ENCODE measurements at places on chromosomes 12 and 14.

DNA sequence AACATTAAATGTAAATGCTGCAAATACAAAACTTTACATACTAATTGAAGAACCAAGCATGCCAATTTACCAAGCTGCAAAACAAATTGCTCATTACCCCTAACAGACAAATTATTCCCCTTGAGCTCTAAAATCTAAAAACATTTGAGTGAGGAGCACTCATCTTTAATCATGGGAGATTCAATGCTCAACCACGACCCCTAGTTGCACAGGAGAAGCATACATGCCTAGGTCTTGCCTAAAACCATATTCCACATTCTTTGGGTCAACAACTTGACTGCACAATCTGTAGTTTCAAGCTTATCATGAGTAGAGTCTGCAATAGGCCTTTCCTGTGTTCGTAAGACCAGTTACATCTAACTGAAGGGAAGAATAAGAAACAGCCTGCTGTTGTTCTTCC, 69.7 kb downstream of the MGAT4C start:
- DNase-seq, result no peak

- DNase-seq, result no peak
Measured at GRCh38 chr14:55980970-55981369, 137.2 kb upstream of the PELI2 start.

DNA sequence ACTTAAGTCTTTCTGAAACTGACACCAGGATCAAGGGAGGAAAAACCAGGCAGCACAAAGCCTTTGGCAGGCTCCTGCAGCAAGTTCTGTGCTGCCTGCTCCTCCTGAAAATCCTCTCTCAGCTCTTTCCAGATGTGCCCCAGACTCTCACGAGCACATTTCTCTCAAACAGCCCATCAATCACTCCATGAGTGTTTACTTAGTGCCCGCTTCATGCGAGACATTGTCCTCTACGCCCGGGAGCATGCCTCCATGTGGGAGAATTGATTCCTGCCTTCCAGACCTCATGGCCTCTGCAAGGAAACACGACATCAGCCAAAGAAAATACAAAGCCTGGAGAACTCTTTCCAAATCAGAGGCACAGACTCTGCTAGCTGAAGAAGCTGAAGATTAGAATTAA, 46.5 kb upstream of the TSPAN11 start:
- DNase-seq, result peak; percentile 77

GRCh38 chr14:45559626-45560025, 306.6 kb upstream of the MIS18BP1 start:
- DNase-seq, result no peak

GRCh38 chr12:116406529-116406928, 129.0 kb upstream of the MED13L start:
- DNase-seq, result no peak

DNA sequence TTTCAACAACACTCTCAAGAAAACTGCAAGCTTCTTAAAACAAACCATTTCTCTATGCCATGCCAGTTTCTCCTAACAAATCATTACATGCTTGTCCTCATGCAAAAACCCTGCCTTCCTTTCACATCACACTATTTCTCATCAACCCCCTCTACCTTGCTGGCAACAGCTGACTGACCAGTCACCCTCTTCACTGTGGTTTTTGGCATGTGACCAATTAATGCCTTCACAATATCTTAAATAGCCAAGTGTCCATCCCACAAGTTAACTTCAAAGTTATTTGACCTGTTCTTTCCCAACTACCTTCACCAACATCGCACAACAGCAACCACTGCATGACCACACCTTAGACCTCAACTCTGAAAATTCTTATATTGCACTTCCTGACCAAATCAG, 159.6 kb downstream of the CEP128 start:
- DNase-seq, result no peak

Measured in NCI-H510A (cell line).